ENCODE measurements at places on chromosomes 1 and 21. TPM values are rescaled to one million over a fixed set of nuclear protein-coding genes. Genes with fewer than 3 reads are reported as not detected.

The OR2M3 gene
- not detected for total RNA-seq

The TEX38 gene
- total RNA-seq: not detected

The GBP6 gene
- not detected for total RNA-seq

The BCL10 gene
- 69.9 TPM for total RNA-seq

The LIN28A gene
- 0.64 TPM for total RNA-seq

The FAM151A gene
- not detected for total RNA-seq

The GOLT1A gene
- 0.49 TPM for total RNA-seq

The ADAMTS4 gene
- total RNA-seq: 0.26 TPM

The SYPL2 gene
- total RNA-seq: 0.74 TPM

The C1orf74 gene
- 1.7 TPM for total RNA-seq

The ZNF281 gene
- 34.2 TPM for total RNA-seq

The TSPAN1 gene
- 26.1 TPM for total RNA-seq

The IRF6 gene
- 0.64 TPM for total RNA-seq

Data from Panc1 (cell line).